SHP77 (cell line): ENCODE measurements at places on chromosomes 12 and 14.

- no peak for DNase-seq
Observed at GRCh38 chr12:19248929-19249602, 119.5 kb downstream of the PLEKHA5 start.

DNA sequence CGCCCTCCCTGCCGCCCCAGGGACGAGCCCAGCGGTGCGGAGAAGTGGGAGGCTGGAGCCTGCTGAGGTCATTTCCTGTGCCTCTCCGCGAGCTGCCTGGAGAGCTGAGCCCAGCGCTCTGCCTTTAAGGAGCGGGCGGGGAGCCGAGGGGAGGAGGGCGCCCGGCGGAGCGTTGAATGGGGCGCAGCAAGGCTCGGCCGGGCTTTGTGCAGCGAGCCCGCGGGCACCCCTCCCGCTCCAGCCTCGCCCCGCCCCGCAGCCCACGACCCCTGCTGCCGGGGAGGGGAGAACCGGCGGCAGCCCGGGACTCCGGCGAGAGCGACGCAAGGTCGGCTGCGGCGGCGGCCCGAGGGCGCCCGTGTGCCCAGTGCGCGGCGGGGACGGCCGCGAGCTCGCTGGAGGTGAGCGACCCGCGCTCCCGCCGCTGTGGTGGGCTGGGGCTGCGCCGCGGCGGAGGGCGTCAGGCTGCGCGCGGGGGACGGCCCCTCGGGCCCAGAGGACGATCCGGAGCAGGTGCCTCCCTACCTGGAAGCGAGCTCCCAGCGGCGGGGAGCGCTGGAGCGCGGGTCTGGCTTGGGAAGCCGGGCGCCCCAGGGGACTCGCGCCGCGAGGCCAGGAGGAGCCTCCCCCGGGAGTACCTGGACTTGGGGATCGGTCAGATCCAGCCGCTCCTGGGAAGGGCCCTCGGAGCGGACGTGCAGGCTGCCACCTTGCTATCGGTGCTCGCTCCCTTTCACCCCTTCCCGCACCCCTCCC, at the start of gene PLEKHH1:
PLEKHH1 (plus strand) TSS at position 293 of the 756 bp plus-strand sequence. CDS start 8,578 bp downstream, outside the sequence.
- peak; percentile 86 for DNase-seq

- DNase-seq: no peak
Observed at GRCh38 chr12:102171951-102172350, 25.7 kb downstream of the PMCH start.

- no peak for DNase-seq
Observed at GRCh38 chr12:122082621-122083356, 4.2 kb downstream of the MLXIP start.

DNA sequence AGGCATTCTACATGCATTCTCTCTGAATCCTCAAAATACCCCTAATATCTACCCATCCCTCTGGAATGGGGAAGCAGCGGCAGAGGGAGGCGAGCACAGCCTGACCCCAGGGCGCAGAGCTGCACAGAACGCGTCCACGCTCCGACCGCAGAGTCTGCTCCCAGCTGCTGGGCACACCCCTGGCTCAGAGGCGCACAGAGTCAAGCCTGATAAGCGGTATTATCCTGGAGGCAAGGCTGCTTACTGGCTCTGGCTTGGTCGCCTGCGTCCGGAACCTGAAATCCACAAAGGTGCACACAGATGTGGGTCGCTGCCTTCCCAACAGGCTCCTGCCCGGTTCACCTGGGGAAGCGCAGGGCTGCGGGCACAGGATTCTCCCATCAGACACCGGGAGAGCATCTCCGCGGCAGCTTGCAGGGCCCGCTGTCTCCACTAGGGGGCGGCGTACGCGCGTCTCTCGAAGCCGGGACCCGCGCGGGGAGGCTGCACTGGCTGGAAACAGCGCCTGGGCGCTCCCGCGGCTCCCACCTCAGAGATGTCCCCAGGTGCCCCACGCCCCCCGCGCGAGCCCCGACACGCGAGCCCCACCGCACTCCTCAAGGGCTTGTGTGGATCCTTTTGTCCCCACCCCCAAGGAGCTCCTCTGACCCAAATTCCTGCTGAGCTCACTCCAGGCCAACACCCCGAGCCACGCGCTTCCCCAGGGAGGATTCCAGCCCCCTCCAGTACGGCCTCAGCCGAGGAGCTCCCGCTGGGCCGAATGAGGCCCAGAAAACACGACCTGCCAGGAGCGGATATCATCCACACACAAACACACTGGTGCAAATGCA, 120.1 kb upstream of the FZD10 start:
- DNase-seq: peak; percentile 30

- no peak for DNase-seq
Observed at GRCh38 chr12:24760606-24761378, 188.1 kb downstream of the BCAT1 start.

GRCh38 chr12:100668945-100669536, 95.6 kb downstream of the GAS2L3 start:
- DNase-seq: peak; percentile 70

- DNase-seq: no peak
Observed at GRCh38 chr12:113317122-113317521, 17.8 kb downstream of the SLC8B1 start.

DNA sequence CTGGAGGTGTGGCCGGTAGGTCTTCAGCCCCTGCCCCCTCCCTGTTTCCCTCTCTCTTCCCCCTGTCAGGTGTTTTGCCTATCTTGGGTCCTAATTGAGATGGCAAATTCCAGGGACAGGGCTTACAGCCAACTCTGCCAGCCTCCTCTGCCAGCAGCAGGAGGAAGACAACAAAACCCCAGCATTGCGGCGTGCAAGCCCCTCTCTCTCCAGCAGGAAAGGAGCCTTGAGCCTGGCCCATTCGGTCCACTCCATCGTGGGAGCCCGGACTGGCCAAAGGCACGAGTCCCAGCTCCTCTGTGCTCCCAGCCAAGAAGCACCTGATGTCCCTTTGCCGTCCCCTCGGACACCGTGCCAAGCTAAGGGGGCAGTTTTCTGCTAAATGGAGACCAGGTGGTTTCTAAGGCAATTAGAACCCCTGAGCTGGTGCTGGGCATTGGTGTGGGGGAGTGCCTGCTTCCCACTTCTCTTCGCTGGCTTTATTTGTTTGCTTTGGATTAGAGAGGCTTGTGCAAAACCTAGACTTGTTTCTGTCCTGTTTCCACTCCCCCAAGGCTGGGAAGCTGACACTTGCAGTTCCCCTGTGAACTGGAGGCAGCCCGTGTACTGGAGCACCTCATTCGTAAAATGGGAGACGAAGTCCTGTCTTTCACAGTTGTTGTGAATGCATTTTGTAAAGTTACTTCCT, 57.1 kb upstream of the LHX5 start:
- DNase-seq: peak; percentile 10

- no peak for DNase-seq
Observed at GRCh38 chr14:64217308-64217707, 76.9 kb downstream of the ESR2 start.

- DNase-seq: no peak
Observed at GRCh38 chr14:90140956-90141316, 79.1 kb downstream of the KCNK13 start.

GRCh38 chr12:54598970-54599369, 10.5 kb upstream of the PPP1R1A start:
- DNase-seq: no peak

- no peak for DNase-seq
Observed at GRCh38 chr14:48723841-48724495, 862.2 kb downstream of the RPS29 start.

- no peak for DNase-seq
Observed at GRCh38 chr12:40049268-40049667, 56.6 kb downstream of the SLC2A13 start.

DNA sequence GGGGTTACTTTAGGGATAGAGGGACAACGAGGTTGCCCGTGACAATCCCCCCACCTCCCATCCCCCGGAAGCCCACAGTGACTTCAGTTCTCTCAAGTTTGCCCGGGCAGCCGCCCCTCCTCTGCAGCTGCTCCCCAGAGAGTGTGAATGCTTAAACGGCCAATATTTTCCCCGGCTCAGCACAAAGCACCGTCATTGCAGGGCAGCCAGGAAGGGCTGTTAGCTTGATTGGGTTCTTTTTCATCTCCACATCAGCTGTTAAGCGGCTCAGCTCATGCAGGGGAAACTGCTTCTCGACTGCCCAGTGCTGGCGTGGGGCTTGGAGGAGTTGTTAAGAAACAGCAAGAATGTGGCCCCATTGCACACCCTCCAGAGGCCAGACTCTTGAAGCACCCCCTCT, 120.5 kb upstream of the NCOR2 start:
- peak; percentile 29 for DNase-seq

DNA sequence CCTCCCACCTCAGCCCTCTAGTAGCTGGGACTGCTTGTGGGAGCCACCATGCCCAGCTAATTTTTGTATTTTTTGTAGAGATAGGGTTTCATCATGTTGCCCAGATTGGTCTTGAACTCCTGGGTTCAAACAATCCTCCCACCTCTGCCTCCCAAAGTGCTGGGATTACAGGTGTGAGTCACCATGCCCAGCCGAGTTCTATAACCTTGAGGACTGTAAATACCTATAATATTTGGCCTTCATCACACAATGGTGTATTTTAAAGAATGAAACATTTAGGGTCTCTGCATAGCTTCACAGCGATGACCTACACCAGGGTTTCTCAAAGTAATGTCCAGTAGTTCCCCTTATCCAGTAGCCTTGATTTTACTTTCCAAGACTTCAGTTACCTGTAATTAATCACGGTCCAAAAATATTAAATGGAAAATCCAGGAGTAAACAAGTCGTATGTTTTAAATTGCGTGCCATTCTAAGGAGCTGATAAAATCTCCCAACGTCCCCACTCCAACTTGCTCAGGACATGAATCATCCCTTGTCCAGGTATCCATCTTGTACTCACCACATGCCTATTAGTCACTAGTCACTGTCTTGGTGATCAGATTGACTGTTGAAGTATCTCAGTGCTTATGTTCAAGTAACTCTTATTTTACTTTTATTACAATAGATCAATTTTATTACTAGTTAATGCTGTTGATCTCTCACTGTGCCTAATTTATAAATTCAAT, 368.2 kb downstream of the BTG1 start:
- no peak for DNase-seq

- peak; percentile 56 for DNase-seq
Observed at GRCh38 chr14:64807551-64807950, 72.2 kb downstream of the SPTB start.

DNA sequence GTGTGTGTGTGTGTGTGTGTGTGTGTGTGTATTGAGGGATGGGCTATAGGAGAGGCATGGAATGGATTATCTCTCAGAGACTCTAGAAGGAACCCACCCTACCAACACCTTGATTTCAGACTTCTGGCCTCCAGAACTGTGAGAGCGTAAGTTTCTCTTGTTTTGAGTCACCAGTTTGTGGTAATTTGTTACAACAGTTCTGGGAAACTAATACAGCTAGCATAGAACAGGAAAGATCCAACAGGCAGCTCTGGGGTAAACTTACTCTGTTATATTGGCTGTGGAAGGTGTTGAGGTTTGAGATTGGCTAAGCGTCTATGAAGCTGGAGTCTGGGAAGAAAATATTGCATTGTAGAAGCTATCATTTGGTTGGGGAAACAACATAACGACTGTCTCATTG, 334.3 kb downstream of the AACS start:
- no peak for DNase-seq

GRCh38 chr14:53316504-53316903, 163.4 kb upstream of the DDHD1 start:
- DNase-seq: no peak

DNA sequence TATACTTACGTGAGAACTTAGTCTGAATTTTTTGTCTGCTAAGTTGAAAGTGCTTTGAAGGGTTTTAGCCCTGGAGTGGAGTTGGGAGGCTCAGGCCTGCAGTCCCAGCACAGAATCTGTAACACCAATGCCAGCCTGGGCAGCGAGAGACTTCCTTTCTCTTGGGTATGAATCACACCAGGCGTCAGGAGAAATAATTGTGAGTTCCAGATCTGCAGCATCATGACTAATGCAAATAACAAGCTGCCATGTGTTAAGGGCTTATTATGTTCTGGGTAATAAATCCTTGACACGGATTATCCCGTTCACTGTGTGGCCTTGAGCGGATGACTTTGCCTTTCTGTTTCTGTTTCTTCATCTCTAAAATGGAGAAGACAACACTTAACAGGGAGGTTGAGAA, 70.6 kb downstream of the B4GALNT3 start:
- DNase-seq: no peak

DNA sequence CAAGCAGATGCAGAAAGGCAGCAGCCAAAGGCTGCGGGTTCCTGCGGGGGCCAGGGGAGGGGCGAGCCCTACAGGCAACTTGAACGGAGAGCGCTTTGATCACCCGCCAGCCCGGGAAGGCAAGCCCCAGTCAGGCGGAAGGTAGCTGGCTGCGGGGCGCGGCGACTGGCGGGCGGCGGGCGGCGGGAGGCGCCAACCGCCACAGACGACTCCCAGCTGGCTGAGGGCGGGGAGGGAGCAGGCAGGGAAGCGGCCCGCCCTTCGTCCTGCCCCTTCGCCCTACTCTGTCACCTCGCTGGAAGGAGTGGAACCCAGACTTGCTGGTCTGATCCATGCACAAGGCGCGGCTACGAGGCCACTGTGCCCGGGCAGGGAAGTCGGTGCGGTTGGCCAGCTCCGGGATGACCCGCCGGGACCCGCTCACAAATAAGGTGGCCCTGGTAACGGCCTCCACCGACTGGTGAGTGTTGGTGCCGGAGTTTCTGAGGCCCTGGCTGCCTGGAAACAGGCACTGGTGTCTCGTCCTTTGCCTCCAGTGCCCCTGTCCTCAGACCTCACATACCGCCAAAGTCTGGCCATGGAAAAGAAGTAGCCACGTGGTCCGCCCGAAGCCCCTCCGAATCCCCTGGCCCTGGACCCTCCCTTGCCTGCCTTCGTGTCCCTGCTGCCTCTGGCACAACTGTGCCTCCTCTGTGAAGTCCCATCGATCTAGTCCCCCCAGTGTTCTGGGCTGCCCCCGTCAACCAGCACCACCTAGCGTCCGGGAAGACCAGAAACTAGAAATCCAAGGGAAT, 15.4 kb upstream of the CARMIL3 start:
- peak; percentile 91 for DNase-seq

DNA sequence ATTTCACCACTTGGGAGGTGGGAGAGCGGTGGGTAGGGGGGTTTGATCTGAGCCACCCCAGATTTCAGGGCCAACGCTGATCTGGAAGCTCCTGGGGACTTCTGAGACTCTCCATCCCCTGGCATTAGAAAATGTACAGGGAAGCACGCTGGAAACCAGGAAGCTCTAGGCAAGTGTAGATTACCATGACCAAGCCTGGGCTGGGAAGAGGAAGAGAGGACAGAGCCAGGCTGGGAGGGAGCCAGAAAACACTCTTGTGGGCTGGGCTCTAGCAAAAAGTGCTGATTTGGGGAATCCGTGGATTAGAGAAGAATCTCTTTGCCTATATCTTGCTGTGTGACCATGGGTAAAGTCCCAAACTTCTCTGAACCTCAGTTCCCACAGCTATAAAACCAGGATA, 236.7 kb downstream of the BCL11B start:
- DNase-seq: no peak

DNA sequence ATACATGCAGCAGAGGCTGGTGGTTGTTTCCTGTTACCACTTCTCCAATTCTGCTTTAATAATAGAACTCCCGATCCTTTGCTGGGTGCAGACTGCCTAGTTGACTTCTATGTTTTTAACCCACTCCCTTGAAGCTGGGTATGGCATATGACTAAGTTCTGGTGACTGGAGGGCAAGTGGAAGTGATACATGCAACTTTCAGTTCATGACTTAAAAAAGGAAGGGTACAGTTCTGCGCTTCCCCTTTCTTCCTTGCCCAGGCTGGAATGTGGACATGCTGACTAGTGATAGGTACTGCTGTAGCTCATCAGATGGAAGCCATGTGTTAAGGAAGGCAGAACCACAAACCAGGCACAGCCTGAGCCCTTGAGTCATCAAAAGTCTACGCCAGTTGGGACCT, 2.4 kb upstream of the A2M start:
- DNase-seq: no peak
